ENCODE measurements at places on chromosomes 6 and 20. TPM values are rescaled to one million over a fixed set of nuclear protein-coding genes. Genes with fewer than 3 reads are reported as not detected.

The DDO gene
- not detected for polyA plus RNA-seq

The HLA-DMA gene
- 19.3 TPM for polyA plus RNA-seq

The BNIP5 gene
- polyA plus RNA-seq = not detected

The SLC22A7 gene
- polyA plus RNA-seq = not detected

The BPI gene
- not detected for polyA plus RNA-seq

The PTK6 gene
- polyA plus RNA-seq = 0.07 TPM

The ADGRF1 gene
- not detected for polyA plus RNA-seq

The SLC32A1 gene
- not detected for polyA plus RNA-seq

- no peak overlapping the region for H3K27ac ChIP-seq
- no peaks in the 10 kb centered on the region for H3K27me3 ChIP-seq
- no peak overlapping the region for H3K4me3 ChIP-seq
- H3K4me1 ChIP-seq = no peaks in the 10 kb centered on the region
- no peak for DNase-seq
Measured at GRCh38 chr6:17116117-17116440, 14.2 kb downstream of the STMND1 start.

DNA sequence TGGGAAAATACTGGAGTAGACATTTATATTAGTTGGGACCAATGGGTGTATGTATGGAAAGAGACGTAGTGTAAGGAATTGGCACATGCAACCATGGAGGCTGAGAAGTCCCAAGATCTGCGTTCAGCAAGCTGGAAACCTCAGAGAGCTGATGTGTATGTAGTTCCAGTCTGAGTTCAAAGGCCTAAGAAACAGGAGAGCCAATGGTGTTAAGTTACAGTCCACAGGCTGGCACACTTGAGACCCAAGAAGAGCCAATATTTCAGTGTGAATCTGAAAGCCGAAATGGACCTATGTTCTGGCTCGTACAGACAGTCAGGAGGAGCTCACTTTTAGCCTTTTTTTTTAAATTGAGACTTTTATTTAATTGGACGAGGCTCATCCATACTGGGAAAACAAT is 244.2 kb downstream of the CDKAL1 start:
- DNase-seq = no peak
- H3K4me1 ChIP-seq = no peaks in the 10 kb centered on the region
- no peak overlapping the region for H3K27ac ChIP-seq
- H3K4me3 ChIP-seq = no peak overlapping the region
- peaks cover 4% of the 10 kb centered on the region for H3K36me3 ChIP-seq

- no peak overlapping the region for H3K27ac ChIP-seq
- no peaks in the 10 kb centered on the region for H3K36me3 ChIP-seq
- no peak for DNase-seq
- no peak overlapping the region for H3K4me3 ChIP-seq
Measured at GRCh38 chr20:57439432-57439831, 48.2 kb downstream of the RBM38 start.

GRCh38 chr6:39314273-39314795 is at the start of gene KCNK17:
Gene KCNK17, minus strand, starts transcription at chr6:39314419. Its CDS starts 99 bp downstream, at chr6:39314320.
- H3K4me3 ChIP-seq = no peak within 1 kb of the TSS
- no peak for DNase-seq
- no peak within 1 kb of the TSS for H3K27ac ChIP-seq
- no peaks in the 10 kb centered on the region for H3K27me3 ChIP-seq

- H3K27me3 ChIP-seq = no peaks in the 10 kb centered on the region
- no peaks in the 10 kb centered on the region for H3K36me3 ChIP-seq
- no peak overlapping the region for H3K4me3 ChIP-seq
- H3K4me1 ChIP-seq = no peaks in the 10 kb centered on the region
- H3K27ac ChIP-seq = no peak overlapping the region
Measured at GRCh38 chr6:141110481-141110880, 1022.2 kb upstream of the GJE1 start.

- no peak overlapping the region for H3K4me3 ChIP-seq
- peak; percentile 46 for DNase-seq
- H3K27ac ChIP-seq = no peak overlapping the region
- no peaks in the 10 kb centered on the region for H3K4me1 ChIP-seq
- H3K27me3 ChIP-seq = no peaks in the 10 kb centered on the region
Measured at GRCh38 chr20:35207950-35208611, 18.4 kb upstream of the MMP24 start.

DNA sequence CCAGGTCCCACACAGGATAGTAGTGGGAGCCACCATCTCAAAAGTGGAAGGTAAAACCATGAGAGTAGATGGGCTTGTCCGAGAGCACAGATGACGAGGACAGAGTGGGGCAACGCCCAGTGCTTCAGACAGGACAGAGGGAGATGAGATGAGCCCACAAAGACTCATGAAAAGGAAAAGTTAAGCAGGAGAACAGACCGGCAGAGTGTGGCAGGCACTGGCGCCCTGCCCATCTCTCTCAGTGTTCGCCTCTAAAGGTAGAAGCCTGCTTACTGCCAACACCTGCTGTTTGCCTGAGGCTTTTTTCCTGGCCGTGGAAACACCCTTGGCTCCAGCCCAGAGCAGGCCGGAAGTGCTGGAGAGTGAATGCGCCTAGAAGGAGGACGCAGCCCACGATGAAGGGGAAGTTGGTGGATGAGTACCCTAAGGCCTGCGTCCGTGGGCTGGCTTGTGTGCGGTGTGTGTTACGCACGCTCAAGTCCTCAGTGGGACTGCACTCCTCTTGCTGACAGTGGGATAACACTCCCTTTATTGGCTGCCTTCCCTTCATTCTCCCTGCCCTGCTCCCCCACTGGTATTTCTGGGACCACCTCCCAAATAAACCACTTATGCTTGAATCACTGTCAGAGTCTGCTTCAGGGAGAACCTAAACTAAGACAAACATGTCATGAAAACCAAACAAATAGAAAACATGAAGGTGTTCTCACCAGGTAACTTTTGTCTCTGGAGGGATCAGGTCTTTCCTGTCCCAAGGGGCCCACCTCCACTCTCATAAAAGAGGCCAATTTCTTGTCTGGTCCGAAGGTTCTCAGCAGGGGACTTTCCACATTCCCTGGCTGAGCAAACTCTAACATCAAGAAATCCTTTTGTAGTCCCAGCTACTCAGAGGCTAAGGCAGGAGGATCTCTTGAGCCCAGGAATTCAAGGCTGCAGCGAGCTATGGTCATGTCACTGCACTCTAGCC is 9.1 kb upstream of the FOXP4 start:
- no peak overlapping the region for H3K4me3 ChIP-seq
- peaks cover 11% of the 10 kb centered on the region for H3K4me1 ChIP-seq

DNA sequence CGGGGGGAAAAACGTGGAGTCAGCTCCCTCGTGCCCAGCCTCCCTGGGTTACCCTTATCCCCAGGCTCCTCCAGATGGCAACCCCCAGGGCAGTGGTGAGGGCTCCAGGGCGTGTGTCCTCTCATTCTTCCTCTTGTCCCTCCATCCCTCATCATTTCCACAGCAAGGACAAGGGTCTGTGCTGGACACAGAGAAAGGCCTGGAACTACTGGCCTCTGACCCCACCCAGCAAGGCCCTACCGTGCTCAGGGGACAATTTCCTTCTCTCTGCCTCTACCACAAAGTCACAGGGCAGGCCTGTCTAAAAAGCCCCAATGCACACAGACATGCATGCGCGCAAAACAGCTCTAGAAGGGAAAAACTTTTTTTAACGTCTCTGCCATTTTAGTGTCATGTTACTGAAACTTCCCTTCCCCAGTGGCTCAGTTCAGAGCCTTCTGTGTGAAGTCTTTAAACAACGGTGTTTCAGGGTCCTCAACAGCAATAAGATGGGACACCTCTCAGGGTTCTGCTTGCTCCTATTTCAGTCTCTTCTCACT is 1.1 kb upstream of the SLC35B2 start:
- DNase-seq = no peak
- H3K27me3 ChIP-seq = no peaks in the 10 kb centered on the region
- peak overlapping the region; percentile 58 for H3K27ac ChIP-seq
- H3K4me1 ChIP-seq = peaks cover 29% of the 10 kb centered on the region

GRCh38 chr20:35013421-35014411 is 58.0 kb downstream of the MYH7B start:
- no peaks in the 10 kb centered on the region for H3K4me1 ChIP-seq
- no peak overlapping the region for H3K4me3 ChIP-seq
- no peak for DNase-seq
- H3K36me3 ChIP-seq = peaks cover 27% of the 10 kb centered on the region
- H3K27ac ChIP-seq = no peak overlapping the region
- no peaks in the 10 kb centered on the region for H3K27me3 ChIP-seq

DNA sequence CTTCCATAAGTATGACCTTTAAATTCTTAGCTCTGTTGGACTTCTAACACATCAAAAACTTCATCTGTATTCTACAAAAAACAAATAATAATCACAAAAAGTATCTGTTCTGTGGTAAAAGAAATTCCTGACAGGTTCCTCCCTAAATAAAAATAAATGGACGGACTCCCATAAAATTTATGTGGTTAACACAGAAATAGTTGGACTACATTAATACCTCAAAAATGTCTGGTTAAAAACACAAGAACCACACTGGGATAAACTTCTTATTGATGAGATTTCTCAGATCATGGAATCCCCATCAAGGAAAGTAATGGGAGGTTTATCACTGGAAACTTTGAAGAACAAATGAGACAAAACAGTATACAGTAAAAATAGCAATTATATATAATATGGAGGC is 172.4 kb downstream of the MOXD1 start:
- DNase-seq = no peak
- H3K36me3 ChIP-seq = no peaks in the 10 kb centered on the region
- H3K27me3 ChIP-seq = no peaks in the 10 kb centered on the region
- no peak overlapping the region for H3K27ac ChIP-seq
- no peak overlapping the region for H3K4me3 ChIP-seq

GRCh38 chr20:33933469-33933909 is 60.2 kb upstream of the RALY start:
- no peaks in the 10 kb centered on the region for H3K27me3 ChIP-seq
- H3K36me3 ChIP-seq = no peaks in the 10 kb centered on the region
- no peak overlapping the region for H3K4me3 ChIP-seq
- DNase-seq = peak; percentile 48

DNA sequence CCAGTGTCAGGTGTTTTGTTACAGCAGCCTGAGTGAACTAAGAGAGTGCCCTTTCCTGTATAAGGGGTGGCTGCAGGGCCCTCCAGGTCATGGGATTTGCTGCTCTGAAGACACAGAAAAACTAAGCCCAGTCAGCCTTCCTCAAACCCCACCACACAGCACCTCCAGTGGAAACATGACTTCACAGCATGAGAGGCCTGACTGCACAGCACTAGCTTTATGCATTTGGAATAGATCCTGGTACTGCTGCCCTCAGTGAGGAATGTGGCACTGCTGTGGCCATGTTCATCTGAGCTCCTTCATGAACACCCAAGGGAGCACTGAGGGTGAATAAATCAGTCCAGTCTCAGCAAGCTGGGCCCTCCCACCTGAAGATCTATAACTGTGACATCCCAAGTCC is 296.1 kb upstream of the FOXQ1 start:
- H3K36me3 ChIP-seq = no peaks in the 10 kb centered on the region
- H3K4me3 ChIP-seq = no peak overlapping the region
- H3K4me1 ChIP-seq = no peaks in the 10 kb centered on the region
- no peak overlapping the region for H3K27ac ChIP-seq

DNA sequence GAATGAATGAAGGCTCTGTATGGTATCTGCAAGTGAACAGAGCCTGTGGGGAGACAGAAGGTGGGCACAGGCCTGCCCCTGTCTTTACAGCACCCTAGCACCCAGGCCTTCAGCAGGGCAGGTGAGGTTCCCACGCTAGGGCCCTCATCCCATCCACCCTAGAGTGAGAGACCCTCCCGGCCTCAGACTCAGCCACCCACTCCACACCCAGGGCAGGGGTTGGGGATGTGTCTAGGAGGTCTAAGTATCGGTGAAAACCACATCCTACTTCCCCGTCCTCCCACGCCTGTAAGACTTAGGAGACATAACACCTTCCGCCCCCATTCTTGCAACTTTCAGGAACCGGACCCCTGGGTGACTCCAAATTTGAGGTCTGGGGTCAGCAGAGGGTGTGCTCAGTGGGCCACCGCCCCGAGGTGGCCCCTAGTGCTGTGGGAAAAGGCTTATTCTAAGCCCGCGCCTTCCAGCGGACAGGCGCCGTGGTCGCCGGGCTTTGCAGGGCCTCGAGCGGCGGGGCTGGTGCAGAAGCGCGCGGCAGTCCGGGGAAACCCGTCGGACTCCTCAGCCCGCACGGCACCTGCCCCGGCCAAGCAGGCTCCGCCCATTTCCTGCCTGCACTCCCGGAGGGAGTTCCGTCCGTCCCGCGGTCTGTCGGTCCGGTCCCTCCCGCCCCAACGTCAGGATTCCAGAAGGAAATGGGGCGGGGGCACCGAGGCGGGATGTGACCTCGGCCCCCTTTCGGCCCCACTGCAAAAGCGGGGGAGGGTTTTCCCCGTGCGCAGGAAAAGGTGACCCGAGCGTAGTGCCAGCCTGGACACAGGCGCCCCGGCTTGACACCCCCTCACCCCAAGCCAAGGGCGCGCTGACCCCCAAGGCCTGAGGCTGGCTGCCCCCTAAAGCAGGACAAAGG is 868 bp downstream of the SAMD10 start:
- peak overlapping the region; percentile 78 for H3K27ac ChIP-seq
- DNase-seq = no peak

- no peaks in the 10 kb centered on the region for H3K27me3 ChIP-seq
- no peak overlapping the region for H3K4me3 ChIP-seq
- no peak for DNase-seq
- no peaks in the 10 kb centered on the region for H3K4me1 ChIP-seq
- no peaks in the 10 kb centered on the region for H3K36me3 ChIP-seq
Measured at GRCh38 chr6:143107440-143107839, 46.8 kb downstream of the AIG1 start.

DNA sequence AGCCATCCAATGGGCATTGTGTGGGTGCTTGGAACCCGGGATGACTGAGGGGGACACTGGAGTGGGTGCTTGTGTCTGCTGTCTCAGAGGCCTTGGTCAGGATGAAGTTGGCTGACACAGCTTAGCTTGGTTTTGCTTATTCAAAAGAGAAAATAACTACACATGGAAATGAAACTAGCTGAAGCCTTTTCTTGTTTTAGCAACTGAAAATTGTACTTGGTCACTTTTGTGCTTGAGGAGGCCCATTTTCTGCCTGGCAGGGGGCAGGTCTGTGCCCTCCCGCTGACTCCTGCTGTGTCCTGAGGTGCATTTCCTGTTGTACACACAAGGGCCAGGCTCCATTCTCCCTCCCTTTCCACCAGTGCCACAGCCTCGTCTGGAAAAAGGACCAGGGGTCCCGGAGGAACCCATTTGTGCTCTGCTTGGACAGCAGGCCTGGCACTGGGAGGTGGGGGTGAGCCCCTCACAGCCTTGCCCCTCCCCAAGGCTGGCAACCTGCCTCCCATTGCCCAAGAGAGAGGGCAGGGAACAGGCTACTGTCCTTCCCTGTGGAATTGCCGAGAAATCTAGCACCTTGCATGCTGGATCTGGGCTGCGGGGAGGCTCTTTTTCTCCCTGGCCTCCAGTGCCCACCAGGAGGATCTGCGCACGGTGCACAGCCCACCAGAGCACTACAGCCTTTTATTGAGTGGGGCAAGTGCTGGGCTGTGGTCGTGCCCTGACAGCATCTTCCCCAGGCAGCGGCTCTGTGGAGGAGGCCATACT is 49.4 kb downstream of the PYGB start:
- no peaks in the 10 kb centered on the region for H3K36me3 ChIP-seq
- H3K4me1 ChIP-seq = no peaks in the 10 kb centered on the region
- no peaks in the 10 kb centered on the region for H3K27me3 ChIP-seq

- H3K27me3 ChIP-seq = no peaks in the 10 kb centered on the region
- no peak for DNase-seq
- H3K27ac ChIP-seq = no peak overlapping the region
- no peaks in the 10 kb centered on the region for H3K36me3 ChIP-seq
Measured at GRCh38 chr20:14412065-14412681, 74.8 kb upstream of the FLRT3 start.
